ENCODE measurements at places on chromosomes 1 and 21. TPM values are rescaled to one million over a fixed set of nuclear protein-coding genes. Genes with fewer than 3 reads are reported as not detected.

CRP gene
- not detected for total RNA-seq

OPTC gene
- total RNA-seq, result not detected

PCBP3 gene
- 6.2 TPM for total RNA-seq

LRRC53 gene
- not detected for total RNA-seq

OR2M3 gene
- total RNA-seq, result not detected

PLA2G2F gene
- total RNA-seq, result not detected

KRTAP12-2 gene
- total RNA-seq, result not detected

EDARADD gene
- 0.19 TPM for total RNA-seq

RIMS3 gene
- total RNA-seq, result 0.85 TPM

KCNA2 gene
- under 0.01 TPM for total RNA-seq

GJA4 gene
- total RNA-seq, result 0.58 TPM

LRRC3 gene
- total RNA-seq, result 0.85 TPM

HRNR gene
- not detected for total RNA-seq

BRINP3 gene
- total RNA-seq, result not detected

All from regular cardiac myocyte (primary cell).